SW480 (cell line): ENCODE measurements at places on chromosomes 5 and 9.

DNA sequence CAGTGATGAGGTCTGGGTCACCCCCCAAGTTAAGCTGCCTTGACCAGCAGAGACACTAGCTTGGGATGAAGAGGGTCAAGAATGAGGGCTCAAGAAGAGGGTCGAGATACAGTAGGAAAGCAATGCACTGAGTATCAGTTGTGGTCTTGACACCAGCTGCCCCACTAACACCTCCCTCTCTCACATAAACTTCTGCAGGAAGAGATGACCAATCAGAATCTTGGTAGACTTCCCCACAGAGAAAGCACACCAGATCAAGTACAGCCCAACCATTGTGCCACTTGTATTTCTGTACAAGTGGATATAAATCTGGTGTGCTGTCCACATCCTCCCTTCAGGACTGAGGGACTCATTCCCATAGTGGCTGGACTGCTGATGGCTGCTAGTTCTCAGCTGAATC is 101.2 kb upstream of the ELL2 start:
- DNase-seq, result no peak

DNA sequence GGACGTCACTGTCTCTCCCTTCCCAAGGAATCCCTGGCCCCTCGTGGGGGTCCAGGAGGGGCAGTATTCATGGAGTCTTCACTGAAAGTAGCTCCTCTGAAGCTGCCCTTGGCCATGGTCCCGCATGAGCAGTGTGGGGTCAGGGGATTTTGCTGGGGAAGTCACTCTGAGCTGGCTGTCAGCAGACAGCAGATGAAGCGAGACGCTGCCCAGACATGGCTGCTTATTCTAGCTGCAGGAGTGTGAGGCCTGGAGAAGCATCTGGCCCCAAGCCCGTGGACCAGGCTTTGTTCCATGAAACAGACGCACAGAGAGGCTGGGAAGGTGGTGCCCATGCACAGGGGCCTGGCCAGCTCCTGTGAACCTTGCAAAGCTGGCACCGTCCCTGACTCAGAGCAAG is 21.5 kb upstream of the ASS1 start:
- DNase-seq, result no peak

GRCh38 chr5:164336276-164336675 is 830.9 kb downstream of the MAT2B start:
- DNase-seq, result no peak

DNA sequence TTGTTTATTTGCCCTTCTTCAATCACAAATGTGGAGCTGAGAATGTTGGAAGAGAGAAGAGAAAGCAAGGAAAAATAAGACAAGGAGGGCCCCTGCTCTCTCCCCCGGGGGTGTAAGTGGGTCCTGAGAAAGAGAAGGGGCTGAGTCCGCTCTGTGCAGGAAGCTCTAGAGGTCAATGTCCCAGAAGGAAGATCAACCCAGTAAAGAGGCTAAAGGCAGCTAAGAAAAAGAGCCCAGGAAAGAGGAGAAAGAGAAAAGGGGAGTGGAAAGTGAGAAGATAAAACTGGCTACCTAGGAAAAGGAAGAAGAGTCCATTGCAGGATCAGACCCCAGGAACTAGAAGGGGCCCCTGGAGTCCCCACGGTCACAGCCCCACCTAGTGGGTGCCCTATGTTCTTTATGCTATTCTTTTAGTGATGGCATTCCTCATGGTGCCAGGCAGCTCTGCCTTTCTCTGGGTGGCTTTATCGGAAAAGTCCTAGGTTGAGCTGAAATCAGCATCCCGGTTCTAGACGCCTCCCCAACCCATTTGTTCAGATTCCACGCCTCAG is 583.4 kb downstream of the ACTL7B start:
- DNase-seq, result peak; percentile 75

DNA sequence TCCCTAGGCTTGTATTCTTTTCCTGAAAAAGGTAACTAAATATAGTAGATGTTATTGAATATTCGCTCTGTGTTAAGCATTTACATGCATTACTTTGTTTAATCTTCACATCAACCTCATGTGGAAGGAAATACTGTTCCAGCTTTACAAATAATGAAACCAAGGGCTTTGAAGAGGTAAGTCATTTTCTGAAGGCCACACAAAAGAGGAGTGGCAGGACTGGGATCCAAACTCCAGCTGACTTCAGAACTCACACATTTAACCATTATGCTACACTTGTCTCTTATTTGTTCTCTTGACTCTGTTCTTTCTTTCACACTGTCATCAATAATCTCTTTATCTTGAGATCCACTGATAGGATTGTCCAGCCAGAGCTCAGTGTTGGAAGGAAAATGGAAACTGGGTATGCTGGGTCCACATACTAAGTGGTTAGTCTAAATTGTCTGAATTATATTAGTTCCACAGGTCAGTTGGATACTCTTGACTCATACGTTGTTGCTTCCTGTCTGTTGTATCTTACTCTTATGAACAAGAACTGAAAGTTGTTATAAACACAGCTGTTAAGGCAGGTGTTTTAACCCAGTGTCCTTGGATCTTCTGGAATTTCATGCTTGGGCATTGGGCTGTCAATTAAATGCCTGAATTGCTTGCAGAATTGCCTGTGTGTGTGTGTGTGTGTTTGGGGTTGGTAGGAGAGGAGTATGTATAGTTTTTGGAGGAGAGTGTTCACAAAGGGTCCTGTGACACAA is 65.6 kb downstream of the TLE4 start:
- DNase-seq, result no peak

DNA sequence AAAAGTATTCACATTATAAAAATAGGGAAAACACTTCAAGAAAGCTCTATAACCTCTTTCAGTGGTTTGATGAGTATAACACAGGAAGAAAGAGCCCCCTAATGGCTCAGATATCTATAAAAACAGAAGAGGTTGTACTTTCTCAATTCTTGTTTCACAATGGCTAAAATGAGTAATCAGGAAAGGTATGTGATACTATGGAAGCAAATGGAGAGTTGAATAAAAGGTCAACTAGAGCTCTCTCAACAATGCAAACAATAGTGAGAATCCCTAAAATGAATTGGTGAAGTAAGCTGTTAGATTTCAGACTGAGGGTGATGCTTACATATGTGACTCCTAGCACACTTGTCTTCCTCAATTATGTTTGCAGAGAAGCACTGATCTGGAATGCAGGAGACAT is 584.6 kb upstream of the CDH18 start:
- peak; percentile 31 for DNase-seq

- no peak for DNase-seq
These were observed 3.2 kb downstream of the TNFAIP8 start for GRCh38 chr5:119358901-119359603.

- DNase-seq, result no peak
These were observed 36.0 kb upstream of the CREBRF start for GRCh38 chr5:173020154-173020581.

DNA sequence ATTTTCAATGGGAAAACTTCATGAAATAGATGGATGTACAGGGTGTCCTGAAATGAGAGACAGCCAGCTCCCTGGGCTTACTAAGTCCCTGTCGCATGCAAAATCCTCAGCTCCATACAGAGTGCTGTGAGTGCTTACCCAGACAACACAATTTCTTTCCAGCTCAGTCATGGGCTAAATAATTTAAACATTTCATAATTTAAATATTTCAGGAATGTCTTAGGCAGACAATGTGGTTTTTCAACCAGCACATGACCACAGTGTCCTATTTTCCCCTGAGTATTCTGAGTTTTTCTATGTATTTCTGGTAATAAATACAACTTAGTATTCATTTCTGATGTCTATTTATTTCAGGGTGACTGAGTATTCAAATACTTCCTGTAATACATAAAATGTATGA is 188.5 kb upstream of the SNX2 start:
- DNase-seq, result no peak

GRCh38 chr9:27768781-27769180 is 195.5 kb upstream of the C9orf72 start:
- no peak for DNase-seq

DNA sequence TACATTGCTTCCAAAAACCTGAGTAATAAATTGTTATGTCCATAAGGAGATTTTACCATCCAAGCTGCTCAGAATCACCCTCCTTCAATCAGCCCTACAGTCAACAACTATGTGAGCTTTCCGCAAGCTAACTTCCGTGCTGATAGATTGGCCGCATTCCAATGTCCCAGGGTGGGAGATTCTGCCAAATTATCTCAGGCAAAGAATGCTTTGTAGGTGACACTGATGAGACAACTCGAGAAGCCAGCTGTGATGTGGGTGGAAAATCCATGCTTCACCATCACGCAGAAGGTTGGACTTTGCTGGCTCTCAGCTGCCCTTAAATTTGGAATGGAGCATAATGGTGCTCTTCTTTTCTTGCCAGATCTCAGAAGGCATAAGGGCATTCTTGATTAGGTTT is 44.9 kb upstream of the HCN1 start:
- DNase-seq, result no peak

DNA sequence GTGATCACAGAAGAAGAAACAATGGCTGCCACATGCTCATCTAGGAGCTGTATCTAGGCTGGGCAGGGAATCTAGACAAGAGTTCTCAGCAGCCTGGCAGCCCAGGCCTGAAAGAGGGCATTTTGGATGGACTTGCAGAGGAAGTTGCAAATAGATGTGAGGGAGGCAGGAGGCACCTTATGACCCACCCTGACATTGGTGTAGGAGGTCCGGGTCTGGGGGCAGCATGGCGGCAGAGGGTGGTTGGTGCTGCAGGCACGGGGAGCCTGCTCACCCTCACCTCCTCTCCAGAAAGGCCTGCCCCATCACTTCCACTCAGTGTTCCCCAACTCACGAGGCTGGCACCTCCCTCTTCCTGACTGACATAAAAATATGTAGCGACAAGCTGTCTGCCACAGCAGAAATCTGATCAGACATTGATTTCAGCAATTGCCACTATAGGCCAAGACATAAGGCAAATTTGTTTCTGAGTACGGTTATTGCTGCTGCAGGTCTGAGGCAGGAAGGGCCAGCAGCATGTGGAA is 217.6 kb downstream of the PBX3 start:
- DNase-seq, result no peak

DNA sequence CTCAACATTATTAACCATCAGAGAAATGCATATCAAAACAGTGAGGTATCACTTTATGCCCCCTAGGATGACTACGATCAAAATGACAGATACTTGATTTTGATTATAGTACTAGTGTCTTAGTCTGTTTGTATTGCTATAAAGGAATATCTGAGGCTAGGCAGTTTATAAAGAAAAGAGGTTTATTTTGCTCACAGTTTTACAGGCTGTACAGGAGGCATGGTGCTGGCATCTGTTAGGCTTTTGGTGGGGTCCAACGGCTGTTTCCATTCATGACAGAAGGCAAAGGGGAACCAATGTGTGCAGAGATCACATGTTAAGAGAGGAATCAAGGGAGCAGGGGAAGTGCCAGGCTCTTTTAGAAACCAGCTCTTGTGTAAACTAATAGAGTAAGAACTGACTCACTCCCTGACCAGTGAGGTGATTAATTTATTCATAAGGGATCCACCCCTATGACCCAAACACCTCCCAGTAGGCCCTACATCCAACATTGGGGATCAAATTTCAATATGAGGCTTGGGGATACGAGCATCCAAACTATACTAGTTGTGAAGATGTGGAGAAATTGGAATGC is 16.0 kb upstream of the AFF4 start:
- DNase-seq, result peak; percentile 42

GRCh38 chr9:15344191-15344590 is 37.2 kb upstream of the TTC39B start:
- no peak for DNase-seq

GRCh38 chr5:74143721-74144330 is 496.7 kb downstream of the ENC1 start:
- DNase-seq, result no peak

DNA sequence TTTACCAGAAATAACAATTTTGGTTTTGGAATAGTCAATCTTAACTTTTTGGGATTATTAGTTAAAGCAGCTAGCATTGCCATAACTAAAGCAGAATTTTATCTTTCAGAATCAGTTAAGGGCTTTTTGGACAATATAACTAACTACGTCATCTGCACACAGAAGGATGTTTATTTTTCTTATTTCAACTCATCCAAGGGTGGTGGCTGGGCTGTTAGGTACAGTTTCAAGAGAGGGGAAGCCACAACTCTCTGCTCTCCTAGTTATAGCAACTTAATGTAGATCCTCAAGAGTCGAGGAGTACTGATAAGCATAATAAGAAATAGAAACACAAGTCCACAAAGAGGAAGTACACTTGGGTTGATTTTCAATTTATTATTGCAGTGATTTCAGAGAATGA is 65.6 kb downstream of the ANKRD55 start:
- no peak for DNase-seq

DNA sequence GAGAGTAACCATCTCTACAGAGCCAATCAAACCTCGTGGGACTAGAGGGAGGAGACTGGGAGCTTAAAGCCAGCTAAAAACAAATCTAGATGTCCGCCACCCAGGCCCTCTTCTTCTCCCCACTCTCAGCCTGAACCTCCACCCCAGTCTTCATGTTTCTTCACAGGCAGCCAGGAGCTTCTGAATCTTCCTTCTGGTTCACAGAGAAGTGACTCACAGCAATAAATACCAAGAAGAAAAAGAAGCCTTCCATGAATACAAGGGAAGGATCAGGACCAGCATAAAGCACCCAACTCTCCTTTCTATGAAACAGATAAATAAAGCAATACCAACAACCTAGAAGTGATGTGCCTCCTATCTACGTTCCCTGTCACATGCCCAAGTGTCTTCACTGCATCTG is 103.3 kb upstream of the SLIT3 start:
- DNase-seq, result no peak

DNA sequence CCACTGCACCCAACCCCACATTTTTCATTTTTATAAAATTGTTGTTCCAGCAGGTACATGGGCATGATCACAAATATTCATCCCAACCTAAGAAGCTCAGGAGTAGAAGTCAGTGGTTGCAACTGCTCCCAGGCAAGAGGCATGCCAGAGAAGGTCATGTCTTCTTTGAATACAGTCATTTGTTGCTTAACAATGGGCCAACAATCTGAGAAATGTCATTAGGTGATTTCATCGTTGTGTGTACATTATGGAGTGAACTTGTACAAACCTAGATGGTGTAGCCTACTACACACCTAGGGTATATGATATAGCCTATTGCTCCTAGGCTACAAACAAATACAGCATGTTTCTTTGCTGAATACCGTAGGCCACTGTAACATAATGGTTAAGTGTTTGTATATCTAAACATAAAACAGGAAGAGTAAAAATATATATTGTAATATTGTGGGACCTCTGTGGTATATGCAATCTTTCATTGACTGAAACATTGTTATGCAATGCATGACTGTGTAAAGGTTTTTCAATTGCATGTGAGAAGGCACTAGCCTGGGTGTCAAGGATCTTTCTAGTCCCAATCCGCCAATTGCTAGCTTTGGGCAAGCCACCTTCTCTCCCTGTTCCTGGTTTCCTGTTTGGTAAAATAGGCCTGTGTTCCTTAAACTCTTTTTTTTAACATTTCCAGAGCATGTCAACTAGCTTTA is 27.6 kb downstream of the ATP10B start:
- no peak for DNase-seq
